ENCODE measurements at places on chromosomes 11 and 22.

GRCh38 chr11:85313741-85314140 is 313.4 kb downstream of the DLG2 start:
- no peak for DNase-seq

GRCh38 chr22:42229455-42230149 is 40.9 kb downstream of the TCF20 start:
- DNase-seq: no peak

DNA sequence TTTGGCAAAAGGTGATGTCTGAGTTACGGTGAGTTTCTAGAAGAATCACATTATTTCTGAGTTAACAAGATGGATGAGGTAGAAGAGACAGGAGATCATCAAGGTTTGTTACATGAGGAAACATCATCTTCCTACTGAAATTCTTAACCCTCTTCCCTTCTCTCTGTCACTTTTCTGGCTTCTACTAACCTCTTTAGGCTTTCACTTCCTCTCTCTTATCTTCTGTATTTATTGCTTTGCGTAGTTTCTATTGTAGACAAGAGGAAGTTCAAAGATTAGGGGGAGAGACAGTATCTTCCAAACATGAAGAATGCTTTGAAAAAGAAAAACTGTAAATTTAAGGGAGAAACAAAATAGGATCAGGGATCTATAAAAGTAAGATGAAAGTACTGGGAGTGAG is 75.4 kb downstream of the TRPC6 start:
- DNase-seq: no peak

- DNase-seq: no peak
Observed at GRCh38 chr11:112523951-112524350, 263.3 kb upstream of the PLET1 start.

- DNase-seq: no peak
Observed at GRCh38 chr11:109229682-109230081, 192.3 kb upstream of the C11orf87 start.

DNA sequence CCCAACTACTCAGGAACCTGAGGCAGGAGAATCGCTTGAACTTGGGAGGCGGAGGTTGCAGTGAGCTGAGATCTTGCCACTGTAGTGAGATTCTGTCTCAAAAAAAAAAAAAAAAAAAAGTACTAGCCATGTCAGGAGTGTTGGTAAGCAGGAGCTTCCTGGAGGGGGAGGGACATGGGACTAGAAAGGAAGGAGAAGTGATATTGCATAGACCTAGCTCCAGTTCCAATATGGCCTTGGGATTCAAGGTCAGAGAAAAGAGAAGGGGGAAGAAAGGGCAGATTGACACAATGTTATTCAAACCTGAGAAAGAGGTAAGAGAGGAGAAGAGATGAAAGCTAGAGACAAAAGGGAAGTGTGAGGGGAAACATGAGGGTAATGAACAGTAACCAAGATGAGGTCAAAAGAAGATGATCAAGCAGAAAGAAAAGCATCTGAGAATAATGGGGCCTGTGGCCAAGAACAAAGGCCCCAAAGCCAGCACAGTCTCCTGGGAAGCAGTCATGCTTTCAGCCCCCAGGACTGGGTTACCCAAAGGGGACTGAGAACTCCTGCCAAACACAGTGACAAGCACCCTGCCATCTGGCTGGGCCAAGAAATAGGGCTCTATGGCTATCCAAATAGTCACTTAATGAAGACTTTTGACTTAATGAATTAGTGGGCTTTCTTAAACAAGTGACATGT is 51.7 kb upstream of the FTH1 start:
- DNase-seq: no peak

DNA sequence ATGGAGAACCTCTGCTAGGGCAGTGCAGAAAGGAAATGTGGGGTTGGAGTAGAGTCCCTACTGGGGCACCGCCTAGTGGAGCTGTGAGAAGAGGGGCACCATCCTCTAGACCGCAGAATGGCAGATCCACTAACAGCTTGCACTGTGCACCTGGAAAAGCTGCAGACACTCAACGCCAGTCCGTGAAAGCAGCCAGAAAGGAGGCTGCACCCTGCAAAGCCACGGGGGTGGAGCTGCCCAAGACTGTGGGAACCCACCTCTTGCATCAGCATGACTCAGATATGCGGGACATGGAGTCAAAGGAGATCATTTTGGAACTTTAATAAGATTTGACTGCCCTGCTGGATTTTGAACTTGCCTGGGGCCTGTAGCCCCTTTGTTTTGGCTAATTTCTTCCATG is 8.7 kb downstream of the TSKU start:
- no peak for DNase-seq
